Fibroblast of skin of left biceps (primary cell): ENCODE measurements at places on chromosomes 16 and 17.
A peak's percentile ranks its signal among the peaks of the same experiment; 100 is the strongest.

- DNase-seq, result no peak
Measured at GRCh38 chr16:677316-678190, 2.1 kb downstream of the RHBDL1 start.

DNA sequence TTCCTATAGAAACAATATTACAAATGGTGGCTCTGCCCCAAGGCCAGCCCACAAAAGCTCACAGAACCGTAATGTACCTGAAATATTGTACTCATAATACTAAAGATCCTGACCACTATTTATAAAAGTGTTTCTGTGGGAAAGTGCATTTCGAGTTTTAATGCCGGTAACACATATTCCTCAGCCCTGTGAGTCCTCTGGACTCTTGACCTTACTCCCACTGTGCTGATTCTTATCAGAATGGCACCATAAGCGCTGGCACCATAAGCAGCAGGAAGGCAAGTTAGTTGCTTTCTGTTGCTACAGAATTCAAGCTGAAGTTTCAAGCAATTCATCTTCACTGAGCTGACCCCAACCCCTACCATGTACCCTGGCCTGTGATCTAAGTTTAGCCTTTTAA, 36.4 kb upstream of the MED13 start:
- no peak for DNase-seq

DNA sequence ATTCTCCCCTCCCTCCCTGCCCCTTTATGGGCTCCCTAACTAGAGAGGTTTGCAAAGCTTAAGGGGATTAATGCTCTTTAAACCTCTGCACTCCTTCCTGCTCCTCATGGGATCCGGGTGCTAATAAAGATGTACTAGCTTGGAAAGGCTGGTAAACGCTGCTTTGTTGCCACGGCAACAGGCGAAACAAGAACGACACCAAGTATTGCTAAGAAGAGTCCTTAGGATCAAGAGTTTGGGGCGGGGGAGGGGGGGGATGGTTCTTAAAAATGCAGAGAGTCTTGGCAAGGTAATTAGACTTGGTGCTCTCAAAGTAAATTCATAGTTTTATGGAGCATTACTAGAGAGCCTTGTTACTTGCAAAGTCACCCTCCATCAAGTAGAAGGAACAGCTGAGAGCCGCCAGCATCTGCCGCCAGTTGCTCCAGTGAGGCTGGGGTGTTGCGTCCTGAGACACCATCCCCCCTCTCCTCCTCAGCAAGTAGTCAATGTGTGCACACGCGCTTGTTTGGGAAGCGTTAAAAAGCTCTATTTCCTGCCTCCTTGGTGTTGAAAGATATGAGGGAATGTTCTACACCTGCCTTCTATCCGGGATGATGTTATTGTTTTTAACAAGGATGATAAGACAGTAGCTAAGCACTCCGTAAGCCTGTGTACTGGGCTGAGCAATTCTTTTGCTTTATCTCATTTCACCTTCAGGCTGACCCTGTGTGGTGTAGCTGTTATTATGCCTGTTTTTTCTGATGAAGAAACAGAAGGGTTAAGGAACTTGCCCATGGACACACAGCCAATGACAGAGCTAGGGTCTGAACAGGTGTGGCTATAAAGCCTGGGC, 190.9 kb downstream of the CCDC182 start:
- DNase-seq, result no peak

- DNase-seq, result no peak
Measured at GRCh38 chr17:21201298-21201595, 12.7 kb downstream of the TMEM11 start.

DNA sequence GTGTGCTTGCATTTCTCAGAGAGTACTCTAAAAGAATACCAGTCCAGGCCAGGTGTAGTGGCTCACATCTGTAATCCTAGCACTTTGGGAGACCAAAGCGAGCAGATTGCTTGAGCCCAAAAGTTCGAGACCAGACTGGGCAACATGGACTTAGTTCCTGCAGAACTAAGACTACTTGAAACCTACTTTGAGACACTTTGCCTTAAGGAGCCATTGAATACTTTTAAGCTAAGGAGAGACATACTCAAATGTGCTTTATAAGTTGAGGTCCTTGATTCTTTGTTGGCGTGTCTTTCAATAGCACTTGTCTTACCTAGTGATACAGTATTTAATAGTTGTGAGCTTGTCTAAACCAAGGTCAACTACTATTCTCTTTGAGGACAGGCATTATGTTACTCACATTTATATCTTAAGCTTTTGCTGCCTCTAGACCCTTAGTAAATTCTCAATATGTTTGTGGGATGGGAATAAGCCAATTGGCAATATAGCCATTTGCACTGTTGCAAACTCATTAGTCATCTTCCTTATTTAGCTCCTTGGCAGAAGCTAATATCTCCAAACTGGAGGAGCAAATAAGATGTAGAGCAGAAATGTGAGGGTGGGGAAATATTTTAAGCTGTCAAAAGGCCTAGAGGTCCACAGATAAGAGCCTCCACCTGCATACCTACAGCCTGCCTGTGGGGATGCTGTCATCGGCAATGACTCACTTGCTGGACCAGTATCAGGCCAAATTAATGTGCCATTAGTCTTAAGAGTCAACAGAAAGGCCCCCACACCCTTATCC, 16.3 kb downstream of the SCPEP1 start:
- DNase-seq, result no peak

DNA sequence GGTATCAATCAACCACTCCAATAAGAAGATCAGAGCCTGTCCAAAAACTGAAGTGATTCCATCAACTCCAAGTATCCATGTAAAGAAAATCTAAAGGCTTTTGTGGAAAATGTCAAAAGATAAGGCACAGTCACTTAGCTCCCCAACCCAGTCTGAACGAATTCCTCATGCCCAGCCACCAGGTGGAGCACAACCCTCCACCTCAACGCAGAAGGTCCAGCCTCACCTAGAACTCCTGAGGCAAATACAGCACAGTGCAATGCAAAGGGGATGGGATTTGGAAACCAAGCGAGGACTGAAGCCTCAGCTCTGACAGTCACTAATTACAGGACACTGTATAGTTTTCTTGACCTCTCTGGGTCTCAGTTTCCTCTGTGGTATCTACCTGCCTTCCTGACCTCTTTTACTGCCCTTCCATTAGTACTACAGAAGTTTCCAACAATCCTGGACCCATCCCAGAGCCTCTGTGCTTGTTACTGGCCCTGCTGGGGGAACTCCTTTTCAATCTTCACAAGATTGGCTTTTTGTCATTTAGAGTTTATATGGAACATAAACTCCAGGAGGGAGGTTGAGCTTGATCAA, 2.0 kb downstream of the NCBP3 start:
- DNase-seq, result no peak

DNA sequence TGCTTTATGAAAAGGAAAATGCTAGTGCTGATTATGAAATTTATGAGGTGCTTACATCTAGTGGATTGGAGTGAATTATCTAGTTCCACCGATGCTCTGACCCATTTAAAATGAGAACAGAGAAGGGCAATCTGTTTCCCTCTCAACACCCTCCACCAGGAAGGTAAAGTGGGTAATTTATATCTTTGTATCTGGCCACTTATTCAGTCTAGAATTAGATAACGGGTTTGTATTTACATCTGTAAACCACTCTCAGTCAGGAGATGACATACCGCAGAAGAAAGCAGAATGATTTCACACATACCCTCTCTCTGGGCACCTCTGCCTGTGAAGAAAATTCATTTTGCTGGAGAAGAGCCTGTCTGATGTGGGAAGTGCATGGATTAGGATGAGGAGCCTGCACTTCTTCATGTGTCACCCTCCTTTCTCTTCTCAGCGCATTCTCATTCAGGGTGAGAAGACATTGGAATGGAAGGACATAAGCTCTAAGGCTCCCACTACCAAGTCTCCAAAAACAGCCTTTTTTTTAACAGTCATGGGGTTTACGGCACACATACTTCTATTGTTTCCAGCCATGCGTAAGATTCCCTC, 646.7 kb upstream of the SALL1 start:
- no peak for DNase-seq

DNA sequence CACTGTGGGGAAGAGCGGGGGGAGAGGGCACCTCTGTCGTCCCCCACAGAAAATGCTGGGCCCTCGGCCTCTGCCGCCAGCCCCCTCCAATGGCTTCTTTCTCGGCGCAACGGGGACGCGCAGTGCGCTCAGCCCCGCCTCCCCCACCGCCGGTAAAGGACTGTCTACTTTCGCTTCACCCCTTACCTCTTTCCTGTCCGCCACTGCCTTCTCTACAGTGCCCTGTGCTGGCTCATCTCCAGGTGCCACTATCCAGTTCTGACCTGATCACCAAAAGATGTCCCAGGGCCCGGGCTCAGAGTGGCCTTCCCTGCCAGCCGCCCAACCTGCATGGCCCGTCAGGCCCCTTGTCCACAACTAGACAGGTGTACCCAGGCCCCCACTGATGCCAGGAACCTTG, 7.3 kb downstream of the ENDOV start:
- DNase-seq, result no peak

DNA sequence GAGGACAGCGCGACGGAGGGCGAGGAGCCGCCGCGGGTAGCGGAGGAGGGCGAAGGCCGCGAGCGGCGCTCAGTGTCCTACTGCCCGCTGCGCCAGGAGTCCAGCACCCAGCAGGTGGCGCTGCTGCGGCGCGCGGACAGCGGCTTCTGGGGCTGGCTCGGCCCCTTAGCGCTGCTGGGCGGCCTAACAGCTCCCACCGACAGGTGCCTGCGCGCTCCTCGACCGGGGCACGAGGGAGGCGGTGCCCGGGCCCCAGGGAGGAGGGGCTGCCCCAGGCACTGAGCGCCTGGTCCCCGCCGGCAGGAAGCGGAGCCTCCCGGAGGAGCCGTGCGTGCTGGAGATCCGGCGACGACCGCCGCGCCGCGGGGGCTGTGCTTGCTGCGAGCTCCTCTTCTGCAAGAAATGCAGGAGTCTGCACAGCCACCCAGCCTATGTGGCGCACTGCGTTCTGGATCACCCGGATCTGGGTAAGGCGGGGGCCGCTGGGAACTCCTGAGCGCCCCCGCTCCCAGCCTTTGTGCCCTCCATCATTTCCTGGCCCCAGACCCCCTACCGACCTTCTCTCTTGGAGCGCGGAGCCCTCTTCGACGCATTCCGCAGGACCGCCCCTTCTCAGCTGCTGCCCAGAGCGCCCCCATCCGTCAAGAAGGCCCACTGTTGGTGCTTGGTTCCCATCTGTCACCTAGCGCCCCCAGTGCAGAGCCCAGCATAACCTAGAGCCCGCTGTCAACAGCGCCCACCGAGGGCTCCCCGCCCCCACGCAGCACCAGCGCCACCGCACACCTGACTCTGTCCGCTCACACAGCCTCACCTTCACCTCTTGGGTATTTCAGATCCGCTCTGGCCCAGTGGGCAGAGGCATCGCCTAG, 3.7 kb downstream of the C17orf50 start:
- peak; percentile 26 for DNase-seq

- no peak for DNase-seq
Measured at GRCh38 chr17:19718613-19719354, 2.4 kb upstream of the SLC47A2 start.
